ENCODE measurements at places on chromosomes 11 and 22.

DNA sequence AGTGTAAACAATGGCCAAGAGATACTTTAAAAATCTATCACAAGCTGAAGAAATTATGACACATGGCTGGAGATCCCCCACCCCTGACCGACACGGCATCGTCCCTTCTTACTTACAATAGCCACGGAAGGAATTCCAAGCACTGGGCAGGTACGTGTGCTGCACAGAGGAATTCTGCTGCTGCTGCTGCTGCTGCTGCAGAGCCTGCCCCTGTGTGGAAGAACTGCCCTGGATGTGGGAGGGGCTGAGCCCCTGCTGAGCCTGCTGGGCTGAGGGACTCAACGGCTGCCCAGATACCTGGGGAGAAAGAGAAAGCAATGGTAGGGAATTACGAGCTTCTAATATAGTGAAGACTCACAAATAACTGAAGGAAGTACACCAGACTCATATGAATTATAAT is 15.0 kb upstream of the NFRKB start:
- no peak for DNase-seq

DNA sequence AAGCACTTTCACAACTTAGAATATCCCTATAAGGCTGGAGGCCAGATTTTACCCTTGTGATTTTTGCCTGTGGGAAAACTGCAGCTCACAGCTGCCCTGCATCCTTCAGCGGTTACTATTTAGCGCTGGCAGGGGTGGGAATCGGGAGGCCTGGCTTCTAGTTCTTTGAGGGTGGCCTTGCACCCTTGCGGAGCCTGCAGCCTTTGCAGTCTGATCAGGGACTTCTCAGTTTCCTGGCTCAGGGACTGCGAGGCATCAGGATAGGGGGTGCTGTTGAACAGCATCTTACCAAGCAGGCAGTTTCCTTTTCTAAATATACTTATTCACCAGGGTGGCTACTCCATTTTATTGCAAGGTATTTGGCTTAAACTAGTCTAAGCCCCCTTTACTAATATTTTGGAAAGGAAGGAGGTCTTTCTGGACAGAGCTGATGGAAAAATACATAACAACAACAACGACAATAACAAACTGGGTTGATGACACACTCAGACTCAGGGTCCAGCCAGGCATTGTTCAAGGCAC is 2.9 kb upstream of the APOA1 start:
- no peak for DNase-seq

DNA sequence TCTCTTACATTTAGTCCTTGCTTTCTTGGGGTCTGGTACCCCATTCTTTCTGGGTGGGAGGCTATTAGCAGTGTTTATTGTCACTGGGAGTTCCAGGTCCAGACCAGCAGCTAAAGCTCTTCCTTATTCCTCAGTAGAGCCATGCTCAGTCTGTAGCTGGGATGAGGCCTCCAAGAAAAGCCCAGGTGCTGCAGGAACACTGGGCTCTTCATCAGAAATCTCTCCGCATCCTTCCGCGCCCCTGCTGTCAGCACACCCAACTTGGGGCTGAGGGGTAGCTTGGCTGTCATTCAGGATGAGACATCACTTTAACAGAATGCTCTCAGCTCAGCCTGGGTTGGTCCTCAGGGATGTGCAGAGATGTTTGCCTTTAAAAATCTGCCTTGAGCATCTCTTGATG is 97.5 kb downstream of the GRAMD1B start:
- no peak for DNase-seq

DNA sequence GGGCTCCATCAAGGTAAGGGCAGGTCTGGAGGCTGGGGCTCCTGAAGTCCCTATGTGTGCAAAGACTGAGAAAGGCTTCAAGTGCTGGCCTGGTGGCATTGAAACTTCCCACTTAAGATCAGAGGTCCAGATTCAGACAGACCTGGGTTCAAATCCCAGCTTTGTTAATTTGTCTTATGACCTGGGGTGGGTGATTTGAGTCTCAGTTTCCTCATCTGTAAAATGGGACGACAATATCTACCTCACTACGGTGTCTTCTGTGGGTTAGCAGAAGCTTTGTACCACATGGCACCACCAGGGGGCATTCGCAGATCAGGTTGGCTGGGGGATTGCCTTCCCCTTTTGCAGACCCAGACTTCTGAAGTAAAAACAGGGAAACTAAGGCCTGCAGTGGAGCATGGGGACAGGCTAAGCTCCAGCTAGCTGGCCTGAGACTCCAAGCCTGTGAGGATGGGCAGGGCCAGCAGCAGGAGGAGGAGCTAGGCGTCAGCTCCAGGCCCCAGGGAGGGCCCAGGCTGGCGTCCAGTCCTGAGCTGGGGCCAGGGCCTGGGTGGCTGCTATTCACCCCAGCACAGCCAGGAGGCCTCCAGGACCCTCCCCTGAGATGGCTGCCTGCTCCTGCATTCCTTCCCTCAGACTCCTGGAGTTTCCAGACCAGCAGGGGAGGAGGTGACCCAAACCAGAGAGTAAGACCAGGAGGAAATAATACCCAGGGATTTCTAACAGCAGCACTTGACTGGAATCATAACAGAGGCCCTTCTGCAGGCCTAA is 1.5 kb downstream of the CASTOR1 start:
- peak; percentile 72 for DNase-seq

DNA sequence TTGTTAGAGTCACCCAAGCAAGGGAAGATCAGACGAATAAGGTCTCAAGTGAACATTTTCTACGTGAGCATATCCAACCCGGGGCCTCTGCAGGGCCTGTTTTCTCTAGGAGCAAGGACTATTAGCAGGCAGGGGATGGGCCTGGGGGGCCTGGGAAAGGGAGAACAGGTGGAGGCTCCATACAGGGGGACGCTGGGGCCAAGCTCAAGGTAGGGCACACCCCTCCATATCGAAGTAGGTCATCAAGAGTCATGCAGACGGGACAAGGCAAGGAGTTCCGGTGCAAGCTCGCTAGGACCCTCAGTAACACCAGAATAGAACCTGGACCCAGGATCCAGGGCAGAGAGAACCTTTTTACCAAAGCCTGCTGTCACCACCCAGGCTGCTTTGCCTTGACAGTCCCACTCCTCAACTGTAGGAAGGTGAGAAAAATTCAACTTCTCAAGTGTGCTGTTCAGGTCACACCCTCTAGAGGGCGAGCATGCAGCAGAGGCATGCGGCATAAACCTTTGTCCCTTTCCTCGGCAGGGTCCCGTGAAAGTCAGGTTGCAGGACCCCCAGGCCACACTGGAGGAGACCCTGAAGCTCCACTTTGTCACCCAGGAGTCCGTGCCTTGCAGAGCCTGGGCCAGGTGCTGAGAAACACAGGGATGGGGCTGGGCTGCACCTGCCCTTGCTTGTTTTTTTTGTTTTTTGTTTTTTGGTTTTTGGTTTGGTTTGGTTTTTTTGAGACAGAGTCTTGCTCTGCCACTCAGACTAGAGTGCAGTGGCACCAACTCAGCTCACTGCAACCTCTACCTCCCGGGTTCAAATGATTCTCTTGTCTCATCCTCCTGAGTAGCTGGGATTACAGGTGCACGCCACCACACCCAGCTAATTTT is 8.6 kb upstream of the APOBEC3B start:
- peak; percentile 56 for DNase-seq

GRCh38 chr11:91066456-91067047 is 843.7 kb upstream of the CHORDC1 start:
- no peak for DNase-seq

- no peak for DNase-seq
Measured at GRCh38 chr11:131157678-131158077, 212.7 kb upstream of the NTM start.

GRCh38 chr11:70068345-70068744 is 9.8 kb upstream of the ANO1 start:
- DNase-seq = no peak

- no peak for DNase-seq
Measured at GRCh38 chr11:78822931-78823423, 248.3 kb upstream of the NARS2 start.

DNA sequence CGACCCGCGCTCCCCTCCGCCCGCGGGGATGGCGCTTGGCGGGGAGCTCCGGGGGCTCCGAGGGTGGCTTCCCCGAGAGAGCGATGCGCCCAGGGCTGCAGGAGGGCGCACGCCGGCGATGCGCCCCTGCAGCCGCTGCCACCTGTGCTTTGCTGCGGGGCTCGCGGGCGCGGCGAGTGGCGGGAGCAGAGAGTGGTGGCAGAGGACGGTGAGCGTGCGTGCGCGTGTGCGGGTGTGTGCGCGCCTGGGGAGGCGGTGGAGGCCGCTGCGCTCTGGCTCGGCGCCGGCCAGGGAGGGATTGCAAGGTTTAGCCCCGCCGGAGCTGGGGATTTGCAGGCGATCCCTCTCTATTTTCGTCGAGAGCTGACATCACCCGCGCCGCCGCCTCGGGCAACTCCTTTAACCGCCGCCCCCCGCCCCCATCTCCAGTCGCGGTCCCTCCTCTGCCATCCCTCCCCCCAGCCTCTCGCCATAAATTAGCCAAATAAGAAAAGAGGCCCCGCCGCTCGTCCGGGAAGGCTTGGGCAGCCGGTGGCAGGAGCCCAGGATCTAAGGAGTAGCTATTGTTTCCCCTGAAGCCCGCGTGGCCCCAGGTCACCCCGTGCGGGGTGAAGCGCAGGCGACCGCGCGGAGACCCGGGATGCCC is at the start of gene SLC1A2:
Gene SLC1A2, minus strand, starts transcription at position 375 of the 646 bp plus-strand sequence. CDS start 592 bp downstream, outside the sequence.
- peak; percentile 6 for DNase-seq

DNA sequence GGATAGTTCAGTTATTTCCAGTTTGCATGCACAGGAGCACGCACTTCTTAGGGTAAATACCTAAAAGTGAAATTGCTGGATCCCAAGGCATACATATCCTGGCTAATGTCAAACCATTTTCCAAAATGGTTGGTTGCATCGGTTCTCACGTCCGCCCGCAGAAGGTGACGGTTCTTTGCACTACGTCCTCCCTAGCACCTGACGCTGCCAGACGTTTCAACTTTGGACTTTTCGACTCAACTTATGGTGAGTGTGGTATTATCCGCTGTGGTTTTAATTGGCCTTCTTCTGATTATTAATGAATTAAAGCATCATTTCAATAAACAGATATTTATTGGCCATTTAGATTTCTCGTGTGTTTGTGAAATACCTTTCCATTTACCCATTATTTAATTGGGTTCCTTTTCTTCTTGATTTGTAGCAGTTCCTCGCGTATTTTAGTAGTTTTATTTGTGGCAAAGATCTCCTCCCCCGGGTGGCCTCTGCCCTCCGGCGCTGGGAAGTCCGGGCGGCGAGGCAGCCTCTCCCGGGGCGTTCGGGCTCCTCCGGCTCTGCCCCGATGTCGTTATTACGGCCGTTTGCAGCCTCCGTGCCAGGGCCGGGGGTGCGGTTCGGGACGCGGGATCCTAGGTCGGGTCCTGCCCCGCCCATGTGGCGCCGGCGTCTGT is at the start of gene JHY:
Gene JHY, plus strand, starts transcription at position 571 of the 668 bp plus-strand sequence. CDS start 3,091 bp downstream, outside the sequence.
- no peak for DNase-seq

GRCh38 chr22:20763630-20764470 is 10.1 kb upstream of the SERPIND1 start:
- no peak for DNase-seq

DNA sequence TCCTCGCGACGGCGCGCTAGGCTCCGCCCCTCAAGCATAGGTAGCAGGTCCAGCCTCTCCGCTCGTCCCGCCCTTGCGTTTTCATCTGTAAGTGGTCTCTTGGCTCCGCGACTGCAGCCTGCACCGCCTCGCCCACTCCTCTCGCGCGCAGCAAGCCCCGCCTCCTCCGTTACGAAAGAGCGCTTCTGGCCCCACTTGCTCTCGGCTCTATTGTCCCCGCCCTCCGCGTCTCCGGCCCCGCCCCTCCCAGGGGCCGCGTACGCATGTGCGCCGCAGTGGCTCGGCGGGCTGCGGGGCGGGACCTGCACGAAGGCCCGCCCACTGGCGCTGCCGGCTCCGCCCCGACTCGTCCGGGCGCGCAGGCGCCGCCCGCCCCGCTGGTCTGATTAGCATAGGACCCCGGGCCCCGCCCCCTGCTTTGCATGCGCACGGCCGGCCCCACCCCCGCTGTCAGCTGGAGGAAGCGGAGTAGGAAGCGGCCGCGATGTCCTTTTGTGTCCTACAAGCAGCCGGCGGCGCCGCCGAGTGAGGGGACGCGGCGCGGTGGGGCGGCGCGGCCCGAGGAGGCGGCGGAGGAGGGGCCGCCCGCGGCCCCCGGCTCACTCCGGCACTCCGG is at the start of gene ESRRA:
Gene ESRRA, plus strand, starts transcription at position 450 of the 616 bp plus-strand sequence. CDS start 1,656 bp downstream, outside the sequence.
- peak; percentile 100 for DNase-seq

GRCh38 chr11:66373265-66373664 is 1.7 kb upstream of the SLC29A2 start:
- DNase-seq = no peak

DNA sequence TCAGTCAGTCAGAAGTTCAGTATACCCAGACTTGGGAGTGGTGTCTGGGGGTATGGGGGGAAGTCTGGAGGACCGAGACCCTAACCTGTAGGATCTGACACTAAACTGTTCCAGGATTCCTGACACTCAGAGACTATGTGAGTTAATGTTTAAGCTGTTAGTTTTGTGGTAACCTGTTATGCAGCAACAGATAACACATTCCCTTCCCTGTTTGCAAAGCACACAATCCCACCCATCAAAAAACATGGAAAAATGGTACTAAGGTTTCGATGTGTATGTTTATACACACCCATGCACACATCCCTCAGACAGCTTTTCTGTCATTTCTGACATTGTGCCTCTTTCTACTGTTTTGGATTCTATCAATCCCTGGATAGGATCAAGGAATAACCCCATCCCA is 27.6 kb downstream of the ZNF280B start:
- DNase-seq = no peak
